Thyroid gland (tissue), 4 donors: ENCODE measurements at places on chromosomes 7 and 10. TPM values are rescaled to one million over a fixed set of nuclear protein-coding genes. Genes with fewer than 3 reads are reported as not detected.

TMEM139 gene
- total RNA-seq = 6.7 TPM

- DNase-seq = no peak
These were observed 17.2 kb downstream of the SAP25 start for GRCh38 chr7:100556541-100556940.

DNA sequence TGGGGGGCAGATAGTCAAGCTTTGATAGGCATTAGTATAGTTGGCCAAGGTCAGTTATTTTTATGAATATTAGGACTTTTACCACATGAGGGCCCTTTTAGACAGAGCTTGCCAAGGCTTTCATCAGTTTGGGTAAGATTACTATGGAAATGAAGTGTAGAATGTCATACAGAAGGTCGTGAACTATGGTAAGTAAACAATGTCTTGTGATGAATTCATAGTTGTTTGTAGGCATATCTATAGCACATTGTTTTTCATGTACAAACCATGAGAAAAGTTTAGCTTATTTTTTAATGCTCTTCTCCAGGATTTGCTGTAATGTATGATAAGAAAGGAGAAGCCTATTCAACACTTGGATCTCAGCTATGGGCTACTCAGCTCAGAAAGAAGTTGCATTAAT lies 4.3 kb downstream of the OR2A2 start:
- DNase-seq = no peak

GRCh38 chr10:75405598-75406461 lies 4.3 kb upstream of the ZNF503 start:
- DNase-seq = no peak

CASP7 gene
- 11.6 TPM for total RNA-seq

GRCh38 chr7:105268056-105268455 lies 120.7 kb downstream of the SRPK2 start:
- DNase-seq = no peak

GRCh38 chr10:117339578-117339977 lies 35.7 kb downstream of the PDZD8 start:
- DNase-seq = no peak

DNA sequence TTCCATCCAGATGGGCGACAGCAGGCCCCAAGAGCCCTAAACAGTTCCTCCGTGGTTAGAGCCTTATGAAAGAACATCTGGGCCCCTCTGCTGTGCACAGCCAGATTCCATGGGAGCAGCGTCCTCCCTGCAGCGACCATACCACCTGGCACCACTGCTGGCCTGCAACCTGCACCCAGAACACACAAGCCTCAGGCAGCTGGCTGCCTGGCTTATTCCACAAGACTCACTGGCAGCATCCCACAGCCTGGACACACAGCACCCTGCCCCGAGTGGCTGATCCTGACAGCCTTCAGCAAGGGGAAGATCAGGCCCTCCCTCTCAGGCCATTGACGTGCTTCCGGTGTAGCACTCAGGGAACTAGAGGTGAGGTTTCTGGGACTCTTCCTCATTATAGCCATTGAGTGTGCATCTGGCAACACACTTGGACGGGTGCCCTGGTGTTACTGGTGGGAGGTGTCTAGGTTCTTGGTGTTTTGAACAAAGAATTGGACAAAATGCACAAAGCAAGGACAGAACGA lies 33.7 kb upstream of the ERCC6 start:
- DNase-seq = no peak

- no peak for DNase-seq
These were observed 762.0 kb upstream of the IGFBP3 start for GRCh38 chr7:46682836-46683624.

GRCh38 chr7:24951441-24951980 lies 28.5 kb downstream of the OSBPL3 start:
- no peak for DNase-seq

DNA sequence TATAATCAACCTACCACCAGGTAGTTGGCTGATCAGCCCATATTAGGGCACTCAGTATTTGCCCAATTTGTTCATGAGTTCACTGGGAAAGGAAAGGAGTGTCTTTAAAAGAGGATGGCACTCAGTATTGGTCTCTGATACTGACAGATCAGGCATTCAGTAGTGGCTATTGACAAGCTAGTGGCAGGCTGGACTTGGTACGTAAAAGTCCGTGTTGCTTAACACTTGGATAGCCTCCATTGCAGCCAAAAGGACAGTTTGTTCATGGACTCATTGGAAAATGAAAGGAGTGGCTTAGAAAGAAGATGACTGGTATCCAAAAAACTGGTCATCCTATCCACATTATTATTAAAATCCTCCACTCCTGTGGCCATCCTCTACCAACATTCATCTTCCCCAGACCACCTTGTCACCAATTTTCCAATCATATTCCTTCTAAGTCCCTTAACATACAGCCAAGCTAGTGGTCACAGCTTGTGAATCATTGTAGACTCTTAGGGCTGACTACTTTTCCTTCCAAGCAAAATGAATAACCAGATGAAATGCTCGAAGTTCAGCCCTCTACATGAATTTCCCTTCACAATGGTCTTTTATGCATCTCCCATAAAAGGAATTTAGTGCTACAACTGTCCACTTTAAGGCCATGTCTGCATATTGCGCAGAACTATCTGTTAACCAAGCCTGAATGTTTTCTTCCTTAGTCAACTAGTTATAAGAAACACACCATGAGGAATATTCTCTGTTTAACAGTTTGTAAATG lies 78.6 kb upstream of the MAGI2 start:
- DNase-seq = no peak

DNA sequence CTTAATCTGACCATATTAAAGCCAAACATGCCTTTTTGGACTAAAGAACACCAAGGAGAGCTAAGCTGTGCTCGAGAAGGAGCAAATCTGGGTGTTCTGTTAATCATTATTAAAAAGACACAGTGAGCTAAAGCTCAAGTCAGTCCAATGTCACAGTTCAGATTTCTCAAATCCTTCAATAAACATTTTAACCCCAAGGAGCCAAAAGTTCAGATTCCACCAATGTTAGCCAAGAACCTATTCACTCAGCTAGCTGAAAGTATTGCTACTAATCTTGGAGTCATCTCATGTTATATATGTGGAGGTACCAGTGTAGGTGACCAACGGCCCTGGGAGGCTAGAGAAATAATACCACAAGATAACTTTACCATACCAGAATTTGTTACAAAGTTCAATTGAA lies 14.5 kb upstream of the ZNF33B start:
- DNase-seq = no peak

- DNase-seq = no peak
These were observed 6.9 kb downstream of the PAPOLB start for GRCh38 chr7:4854916-4855315.

AKR1C2 gene
- total RNA-seq = 55.3 TPM

DNA sequence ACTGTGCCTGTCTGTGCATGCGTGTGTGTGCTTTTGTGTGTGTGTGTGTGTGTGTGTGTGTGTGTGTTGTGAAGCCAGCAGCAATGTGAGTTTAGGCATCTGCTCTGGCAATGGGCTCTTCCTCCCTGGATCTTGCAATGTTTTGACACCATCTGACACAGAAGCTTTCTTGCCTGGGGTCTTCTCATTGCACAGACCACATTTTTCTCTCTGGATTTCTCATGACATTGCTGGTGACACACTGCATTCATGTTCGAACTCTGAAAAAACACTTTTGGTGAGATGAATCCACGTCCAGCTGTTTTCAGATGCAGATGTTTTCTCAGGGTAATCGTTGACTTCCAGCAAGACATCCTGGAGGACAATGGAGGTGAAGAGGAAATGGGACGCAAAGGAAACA lies 63.0 kb upstream of the FZD8 start:
- DNase-seq = no peak

- DNase-seq = peak; percentile 74
These were observed 10.1 kb downstream of the TBATA start for GRCh38 chr10:70774810-70775678.

FBXL13 gene
- 9.6 TPM for total RNA-seq

SLC18A3 gene
- not detected for total RNA-seq

CHCHD2 gene
- total RNA-seq = 441 TPM

DNA sequence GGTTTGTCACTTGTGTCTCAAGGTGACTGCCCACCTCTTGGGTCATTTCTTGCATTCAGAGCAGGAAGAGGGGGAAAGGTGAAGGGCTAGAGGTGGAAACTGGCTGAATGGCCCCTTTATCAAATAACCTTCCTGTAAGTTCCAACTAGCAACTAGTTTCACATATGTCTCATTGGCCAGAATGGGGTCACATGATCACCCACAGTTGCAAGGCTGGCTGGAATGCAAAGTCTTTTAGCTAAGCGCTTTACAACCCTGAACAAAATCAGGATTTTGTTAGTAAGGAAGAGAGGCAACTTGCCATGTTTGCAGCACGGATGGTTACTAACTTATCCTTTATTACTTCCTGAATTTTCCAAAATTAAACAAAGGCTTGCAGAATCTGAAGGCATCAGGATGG lies 156.3 kb downstream of the EMX2 start:
- no peak for DNase-seq

DNA sequence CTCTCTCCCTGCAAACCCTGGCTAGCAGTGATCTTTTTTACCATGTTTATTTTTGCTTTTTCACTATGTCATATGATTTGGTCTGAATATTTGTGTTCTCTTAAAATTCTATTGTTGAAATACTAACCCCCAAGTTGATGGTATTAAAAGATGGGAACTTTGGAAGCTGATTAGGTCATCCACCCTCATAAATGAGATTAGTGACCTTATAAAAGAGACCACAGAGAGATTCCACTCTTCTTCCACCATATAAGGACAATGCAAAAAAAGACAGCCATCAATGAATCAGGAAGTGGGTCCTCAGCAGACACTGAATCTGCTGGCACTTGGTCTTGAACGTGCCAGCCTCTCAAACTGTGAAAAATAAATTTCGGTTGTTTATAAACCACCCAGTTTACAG lies 112.8 kb upstream of the KCND2 start:
- DNase-seq = no peak

PHKG1 gene
- total RNA-seq = 2.1 TPM

DNA sequence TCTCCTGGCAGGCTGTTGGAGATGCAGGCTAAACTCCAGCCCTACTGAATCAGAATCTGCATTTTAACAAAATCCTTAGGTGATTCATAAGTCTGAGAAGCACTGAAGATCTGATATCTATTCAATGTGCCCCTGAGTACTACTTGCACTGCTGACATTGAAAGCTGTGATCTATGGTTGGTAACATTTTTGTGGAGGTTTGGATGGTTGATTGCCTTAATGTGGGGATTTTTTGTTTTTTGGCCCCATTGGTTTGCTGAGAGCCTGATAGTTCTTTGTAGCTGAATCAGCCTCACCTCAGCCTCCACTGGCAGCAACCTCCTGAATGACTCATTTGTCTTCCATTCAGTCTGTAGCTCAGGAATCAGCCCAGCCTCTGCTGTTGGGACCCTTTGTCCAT lies 14.7 kb upstream of the LRRN3 start:
- no peak for DNase-seq
